ENCODE measurements at places on chromosomes 11 and 22.

DNA sequence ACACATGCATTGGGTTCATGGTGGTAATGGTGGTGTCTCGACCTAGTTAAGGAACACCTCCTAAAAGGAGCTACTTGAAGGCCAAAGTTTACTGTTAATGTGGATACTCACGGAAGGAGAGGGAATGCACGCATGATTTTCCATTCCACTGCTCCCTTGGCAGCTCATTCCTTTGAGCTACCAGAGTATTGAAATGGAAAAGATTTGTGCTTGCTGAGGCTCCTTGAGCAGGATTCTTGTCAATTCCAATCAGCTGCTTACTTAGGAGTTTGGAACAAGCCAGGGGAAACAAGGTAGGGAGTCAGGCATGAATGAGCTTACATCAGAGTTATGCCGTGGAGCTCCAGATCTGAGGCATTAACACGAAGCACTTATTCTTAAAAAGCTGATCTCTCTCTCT, 108.8 kb downstream of the GRIA4 start:
- no peak for DNase-seq

DNA sequence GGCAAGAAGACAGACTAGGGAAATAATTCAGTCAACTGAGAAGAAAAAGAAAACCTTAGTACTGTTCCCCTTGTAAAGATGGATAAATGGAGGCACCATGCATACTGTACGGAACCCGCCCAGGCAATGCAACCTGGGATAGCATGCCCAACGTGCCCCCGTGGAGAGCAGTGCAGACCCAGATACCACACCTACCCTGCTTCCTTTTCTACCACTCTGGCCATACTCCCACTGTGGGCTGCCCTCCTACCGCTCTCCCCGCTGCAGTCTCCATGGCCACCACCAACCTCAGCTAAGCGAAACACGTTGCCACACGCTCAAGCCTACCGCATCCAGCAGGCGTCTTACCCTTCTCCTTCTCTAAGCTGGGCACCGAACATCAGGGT, 117.4 kb upstream of the SERPIND1 start:
- no peak for DNase-seq

DNA sequence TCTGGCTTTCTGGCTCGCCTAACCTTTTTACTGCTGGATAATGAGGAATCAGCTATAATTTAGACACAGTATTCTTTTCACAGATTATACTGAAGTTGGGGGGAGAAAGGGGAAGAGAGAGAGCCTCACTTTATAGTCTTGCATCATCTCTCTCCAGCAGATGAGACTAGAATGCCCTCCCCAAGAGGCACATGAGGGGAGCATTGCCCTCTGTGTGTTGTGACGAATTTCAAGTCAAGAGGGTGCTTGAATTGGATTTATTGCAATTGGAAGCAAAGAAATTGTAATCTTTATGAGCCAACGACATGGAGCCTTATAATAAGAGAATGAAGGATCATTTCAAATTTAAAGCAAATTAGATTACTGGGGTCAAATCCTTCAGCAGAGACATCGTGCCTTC, 17.6 kb upstream of the CADM1 start:
- DNase-seq: no peak

GRCh38 chr11:133984828-133985227, 28.1 kb upstream of the IGSF9B start:
- no peak for DNase-seq

DNA sequence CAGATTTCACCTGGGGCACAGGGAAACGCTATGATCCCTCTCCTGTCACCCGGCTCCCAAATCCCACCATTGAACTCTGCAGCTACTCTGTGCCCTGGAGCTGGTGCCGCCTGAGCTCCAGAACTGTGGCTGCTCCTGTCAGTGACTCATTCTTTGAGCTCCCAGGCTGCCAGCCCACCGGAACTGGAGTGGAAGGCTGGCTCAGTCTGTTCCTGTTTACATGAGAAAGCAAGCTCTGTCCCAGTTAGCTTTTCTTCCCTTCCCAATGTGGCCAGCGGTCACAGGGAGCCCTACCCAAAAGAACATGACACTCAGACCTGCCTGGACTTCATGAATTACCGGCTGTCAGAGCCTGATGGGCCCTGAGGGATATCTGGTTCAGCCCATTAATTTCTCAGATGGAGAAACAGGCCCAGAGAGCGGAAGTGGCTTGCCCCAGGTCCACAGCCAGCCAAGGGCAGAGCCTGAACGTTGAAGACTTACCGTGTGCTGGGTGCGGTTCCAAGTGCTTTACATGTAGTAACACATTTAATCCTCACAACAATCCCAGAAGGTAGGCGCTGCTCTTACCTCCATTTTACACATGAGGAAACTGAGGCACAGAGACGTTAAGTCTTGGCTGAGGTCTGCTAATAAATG, 23.8 kb upstream of the IGSF22 start:
- DNase-seq: no peak

DNA sequence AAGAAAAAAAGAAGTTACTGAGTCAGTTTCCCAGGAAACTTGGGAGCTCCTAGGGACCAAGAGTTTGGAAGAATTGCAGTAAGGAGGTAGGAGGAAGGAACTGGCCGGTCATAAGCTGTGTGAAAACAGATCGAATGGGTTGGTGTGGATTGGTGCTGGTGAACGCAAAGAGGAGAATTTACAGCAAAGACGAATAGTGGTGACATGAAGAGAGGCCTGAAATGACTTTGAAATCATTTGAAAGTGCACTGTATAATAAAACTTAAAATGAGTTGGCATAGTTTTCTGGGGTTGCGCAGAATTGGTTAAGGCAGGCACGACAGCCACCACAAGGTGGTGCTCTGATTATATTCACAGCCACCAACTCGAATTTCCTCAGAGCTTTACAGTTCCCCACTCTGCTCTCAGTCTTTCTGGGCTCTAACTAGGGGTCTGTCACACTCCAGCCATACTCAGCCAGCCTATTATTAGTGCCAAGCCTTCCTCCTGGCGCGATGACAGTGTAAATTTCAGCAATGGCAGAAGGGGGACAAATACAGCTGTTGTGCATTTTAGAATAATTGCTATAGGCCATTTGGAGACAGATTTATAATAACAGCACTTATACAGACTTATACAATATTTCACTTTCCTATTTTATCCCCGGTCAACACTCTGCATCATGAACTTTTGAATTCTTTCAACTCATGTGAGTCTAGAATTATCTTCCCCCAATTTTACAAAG, 8.3 kb upstream of the HTR3B start:
- DNase-seq: no peak

GRCh38 chr11:66345316-66345649, 379 bp upstream of the BRMS1 start:
- no peak for DNase-seq

GRCh38 chr22:21942407-21943343, 10.0 kb downstream of the PPM1F start:
- no peak for DNase-seq

DNA sequence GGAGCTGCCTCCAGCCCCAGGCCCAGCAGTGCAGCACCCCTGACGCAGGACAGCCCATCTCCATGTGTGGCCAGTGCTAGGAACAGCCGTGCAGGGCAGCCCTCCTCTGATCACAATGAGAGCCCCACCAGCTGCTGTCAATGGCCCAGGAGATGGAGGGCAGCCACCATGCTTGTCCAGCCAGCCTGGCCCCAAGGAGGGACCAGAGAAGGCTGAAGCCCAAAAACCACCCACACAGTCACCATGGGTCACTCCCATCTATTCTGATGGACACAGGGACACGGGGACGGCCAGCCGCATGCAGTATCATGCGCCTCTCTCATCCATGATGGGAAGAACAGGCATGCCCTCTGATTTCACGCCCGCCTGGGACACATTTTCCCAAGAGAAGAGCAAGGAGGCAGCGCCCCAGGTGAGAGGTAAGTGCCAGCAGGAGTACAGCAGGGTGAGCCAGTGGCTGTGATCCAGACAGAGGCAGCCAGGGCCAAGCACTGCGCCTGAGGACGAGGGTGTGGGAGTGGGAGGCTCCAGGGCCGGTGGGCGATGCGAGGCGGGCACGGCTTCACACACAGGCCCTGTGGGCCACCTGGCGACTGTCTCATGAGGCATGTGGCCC, 33.6 kb upstream of the GNB1L start:
- no peak for DNase-seq

DNA sequence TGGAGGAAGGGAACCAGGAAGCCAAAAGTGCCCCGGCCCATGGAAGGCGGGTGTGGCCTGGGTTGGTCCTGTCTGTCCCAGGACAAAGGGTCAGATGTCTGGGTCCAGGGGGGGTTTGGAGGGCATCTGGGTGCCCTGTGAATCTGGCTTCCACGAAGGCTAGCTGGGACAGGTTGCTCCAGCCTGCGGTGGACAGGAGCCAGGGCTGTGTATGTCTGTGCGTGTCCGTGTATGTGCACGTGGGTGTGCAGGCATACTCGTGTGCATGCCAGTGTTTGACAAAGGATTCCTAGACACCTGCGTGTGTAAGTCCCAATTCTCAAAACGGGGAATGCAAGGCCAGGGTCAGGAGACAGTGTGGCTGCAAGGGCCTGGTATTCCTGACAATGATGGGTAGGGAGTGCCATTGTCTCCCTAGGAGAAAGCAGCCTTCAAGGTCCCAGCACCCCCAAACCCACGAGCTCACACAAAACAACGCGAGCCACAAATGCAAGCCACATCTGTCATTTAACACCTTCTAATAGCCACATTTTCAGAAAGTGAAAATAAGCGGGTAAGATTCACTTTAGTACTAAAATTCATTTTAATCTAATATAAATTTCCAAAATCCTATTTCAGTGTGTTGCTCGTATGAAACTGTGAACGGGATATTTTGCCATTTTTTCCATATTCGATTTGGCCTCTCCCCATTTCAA, 78.4 kb upstream of the WNT7B start:
- DNase-seq: no peak

GRCh38 chr11:12690663-12691062, 16.4 kb downstream of the TEAD1 start:
- DNase-seq: no peak

GRCh38 chr11:128926437-128927107, 16.1 kb downstream of the TP53AIP1 start:
- no peak for DNase-seq

- no peak for DNase-seq
These were observed 86.5 kb upstream of the CARD18 start for GRCh38 chr11:105226091-105226490.

GRCh38 chr11:115958089-115959000, 454.1 kb upstream of the CADM1 start:
- DNase-seq: no peak

GRCh38 chr11:20616920-20617319, 17.5 kb downstream of the SLC6A5 start:
- no peak for DNase-seq

GRCh38 chr11:16382638-16383380, 26.5 kb upstream of the SOX6 start:
- no peak for DNase-seq

DNA sequence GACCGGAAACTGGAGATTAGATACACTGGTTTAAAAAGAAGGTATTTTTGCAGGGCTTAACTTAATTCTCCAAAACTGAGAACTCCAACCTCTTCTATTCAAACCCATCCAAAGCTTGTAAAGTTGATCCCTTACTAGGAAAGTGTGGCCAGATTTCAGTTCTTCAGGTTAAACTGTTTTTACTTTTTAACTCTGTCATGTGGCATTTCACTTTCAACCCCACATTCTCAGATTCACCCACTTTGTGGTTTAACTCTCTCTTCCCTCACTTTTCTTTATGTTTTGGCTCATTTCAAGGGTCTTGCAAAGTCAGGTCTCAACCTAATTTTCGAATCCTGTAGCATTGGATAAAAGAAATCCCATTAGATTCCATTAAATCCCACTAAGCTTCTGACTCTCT, 75.4 kb downstream of the MPPED2 start:
- DNase-seq: no peak

- no peak for DNase-seq
These were observed 7.9 kb upstream of the TIMP3 start for GRCh38 chr22:32793589-32793988.

- peak; percentile 5 for DNase-seq
These were observed 23.9 kb upstream of the ZC3H12C start for GRCh38 chr11:110069158-110069737.

DNA sequence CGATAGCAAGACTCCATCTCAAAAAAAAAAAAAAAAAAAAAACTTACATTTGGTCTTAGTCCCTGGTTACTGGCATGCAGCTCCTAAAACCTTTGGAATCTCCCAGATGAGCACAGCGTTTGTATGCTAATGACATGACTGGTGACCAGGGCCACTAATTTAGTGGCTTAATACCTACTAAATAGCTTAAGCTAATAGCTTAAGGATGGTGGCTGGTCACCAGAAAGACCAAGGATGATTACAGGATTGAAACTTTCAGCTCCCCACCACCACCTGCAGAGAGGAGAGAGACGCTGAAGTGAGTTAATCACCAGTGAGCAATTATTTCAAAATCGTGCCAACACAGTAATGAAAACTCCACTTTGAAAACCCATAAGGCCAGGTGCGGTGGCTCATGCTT, 37.1 kb downstream of the DENND5A start:
- no peak for DNase-seq

DNA sequence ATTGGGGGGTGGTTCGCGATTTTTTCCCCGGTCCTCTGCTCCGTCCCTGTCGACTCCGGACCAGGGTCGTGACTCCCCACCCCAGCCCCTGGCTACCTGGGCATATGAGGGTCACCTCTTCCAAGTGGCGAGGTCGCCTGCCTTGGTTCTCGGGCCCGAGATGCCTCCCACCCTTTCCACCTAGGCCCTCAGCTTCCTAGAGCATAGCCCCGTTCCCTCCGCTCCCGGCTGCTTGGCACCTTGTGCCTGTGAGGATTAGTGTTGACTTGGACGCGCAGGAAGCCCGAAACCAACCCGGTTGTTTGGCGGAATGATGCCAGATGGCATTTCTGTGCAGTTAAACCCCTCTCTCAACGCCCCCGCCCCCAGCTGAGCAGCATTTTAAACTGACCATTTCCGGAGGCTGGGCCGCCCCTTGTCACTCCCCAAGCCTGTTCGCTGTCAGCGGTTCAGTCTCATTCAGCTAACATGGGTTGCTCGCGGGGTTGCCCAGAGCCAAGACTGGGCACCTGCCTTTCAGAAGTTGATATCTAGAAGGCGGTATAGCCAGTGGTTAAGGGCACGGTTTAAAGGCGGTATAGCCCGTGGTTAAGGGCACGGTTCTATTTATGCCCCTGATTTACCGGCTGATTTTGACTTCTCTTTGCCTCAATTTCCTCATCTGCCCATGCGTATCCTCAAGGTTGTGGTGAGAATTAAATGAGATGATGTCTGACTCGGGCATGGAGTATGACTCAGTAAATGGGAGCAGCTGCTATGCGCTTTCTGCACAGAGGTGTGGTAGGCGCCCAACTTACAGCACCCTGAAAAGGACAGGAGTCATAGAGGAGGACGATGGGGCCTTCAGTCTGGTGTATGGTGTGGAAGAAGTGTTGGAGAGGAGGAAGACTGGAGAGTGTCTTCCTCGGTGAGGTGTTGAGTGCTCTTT, 639 bp downstream of the INCENP start:
- DNase-seq: no peak

GRCh38 chr11:45151362-45151982, 5.0 kb downstream of the PRDM11 start:
- DNase-seq: no peak
